Airway epithelial cell (primary cell): ENCODE measurements at places on chromosomes 4 and X. TPM values are rescaled to one million over a fixed set of nuclear protein-coding genes. Genes with fewer than 3 reads are reported as not detected.

The DMP1 gene
- not detected in 2 replicates for total RNA-seq

The NRK gene
- 0.35 and 1.6 TPM in 2 replicates for total RNA-seq

The SULT1B1 gene
- 0.05 and 0.28 TPM in 2 replicates for total RNA-seq

The TEX13D gene
- total RNA-seq, result not detected in 2 replicates

The KIAA1210 gene
- not detected in 2 replicates for total RNA-seq

The LRCH2 gene
- total RNA-seq, result 0.19 and 0.28 TPM in 2 replicates

The KLB gene
- 0.07 TPM in 1 of 2 replicates, not detected in the other for total RNA-seq

The MAGEC1 gene
- total RNA-seq, result not detected in 2 replicates

The TLR6 gene
- total RNA-seq, result 0.92 and 1.6 TPM in 2 replicates
